ENCODE measurements at places on chromosomes 2 and 18.

GRCh38 chr2:137383391-137383790 lies 580.9 kb upstream of the HNMT start:
- no peak for DNase-seq

GRCh38 chr2:54772110-54772509 lies 48.6 kb downstream of the EML6 start:
- no peak for DNase-seq

DNA sequence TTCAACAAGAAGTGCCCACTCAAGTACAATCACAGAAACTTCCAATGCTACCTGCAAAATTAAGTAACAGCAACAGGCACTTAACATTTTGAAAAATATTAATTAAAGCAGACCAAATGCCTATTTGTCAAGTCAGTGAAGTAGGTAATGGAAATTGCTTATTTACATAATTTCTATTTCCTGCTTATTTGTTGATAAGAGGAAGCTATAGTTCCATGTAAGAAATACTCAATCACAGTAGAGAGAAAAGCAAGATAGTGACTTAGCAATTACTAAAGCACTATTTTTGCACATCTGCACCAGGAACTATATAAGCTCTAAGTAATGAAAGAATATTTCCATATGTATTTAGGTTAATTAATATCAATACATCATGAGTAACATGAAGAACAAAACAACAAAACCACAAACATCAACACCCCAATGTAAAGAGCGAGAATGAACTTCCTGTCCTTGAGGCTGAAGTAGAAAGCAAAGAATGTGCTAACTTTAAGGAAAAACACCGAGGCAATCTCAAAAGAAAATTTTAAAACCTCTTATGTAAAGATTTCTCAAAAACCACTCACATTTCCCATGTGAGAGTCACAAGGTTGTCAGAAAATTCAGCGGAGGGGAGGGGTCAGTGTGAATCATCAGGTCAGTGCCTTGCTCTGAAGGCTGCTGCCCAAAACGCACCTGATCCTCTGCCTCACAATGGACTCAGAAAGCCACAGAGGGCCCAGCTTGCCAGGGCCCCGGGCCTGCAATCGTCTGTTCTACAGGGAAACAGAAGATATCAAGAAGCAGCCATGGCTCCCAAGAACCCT lies 12.5 kb downstream of the NPC1 start:
- no peak for DNase-seq

- no peak for DNase-seq
Observed at GRCh38 chr18:63606526-63606925, 19.4 kb downstream of the SERPINB13 start.

DNA sequence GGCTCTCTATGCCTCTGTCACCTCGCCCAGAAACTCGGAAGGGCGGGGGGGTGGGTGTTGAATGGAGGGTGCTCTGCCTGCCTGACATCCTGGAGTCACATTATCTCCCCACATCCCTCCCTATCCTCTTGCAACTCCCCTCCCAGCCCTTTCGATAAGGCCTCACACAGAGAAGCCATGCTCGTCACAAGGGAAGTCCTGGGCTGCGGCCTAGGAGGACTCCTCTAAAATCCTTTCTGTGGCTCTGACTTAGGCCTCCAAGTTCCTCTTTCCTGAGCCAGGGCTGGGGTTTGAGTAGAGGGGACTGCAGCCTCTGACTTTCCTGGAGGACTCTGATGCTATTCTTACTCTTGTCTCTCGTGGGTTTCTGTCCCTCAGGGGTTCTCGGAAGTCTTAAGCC lies 75.0 kb upstream of the PKDCC start:
- DNase-seq: no peak

- DNase-seq: no peak
Observed at GRCh38 chr2:32838949-32839348, 107.8 kb upstream of the LTBP1 start.

DNA sequence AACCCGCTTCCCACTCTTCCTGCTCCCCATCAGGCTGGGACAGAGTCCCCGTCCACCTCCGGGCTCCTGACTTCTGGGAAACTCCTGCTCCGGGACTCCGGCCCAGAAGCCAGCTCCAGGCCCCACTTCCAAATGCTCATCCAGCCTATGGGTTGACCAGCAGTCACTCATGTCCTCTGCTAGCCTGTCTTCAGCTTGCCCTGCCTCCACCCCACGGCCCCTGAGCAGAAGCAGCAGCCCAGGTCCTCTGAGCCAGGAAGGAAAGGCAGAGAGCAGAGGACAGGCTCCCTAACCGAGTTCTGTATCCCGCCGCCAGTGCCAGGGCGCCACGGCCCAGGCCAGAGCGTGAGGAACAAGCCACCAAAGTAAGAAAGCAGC lies 86.4 kb upstream of the ID2 start:
- DNase-seq: no peak

GRCh38 chr2:10061221-10061925 lies 18.0 kb downstream of the KLF11 start:
- no peak for DNase-seq

- DNase-seq: no peak
Observed at GRCh38 chr2:85199698-85200097, 66.5 kb downstream of the TCF7L1 start.

- DNase-seq: no peak
Observed at GRCh38 chr2:84800194-84800805, 80.6 kb downstream of the TRABD2A start.

DNA sequence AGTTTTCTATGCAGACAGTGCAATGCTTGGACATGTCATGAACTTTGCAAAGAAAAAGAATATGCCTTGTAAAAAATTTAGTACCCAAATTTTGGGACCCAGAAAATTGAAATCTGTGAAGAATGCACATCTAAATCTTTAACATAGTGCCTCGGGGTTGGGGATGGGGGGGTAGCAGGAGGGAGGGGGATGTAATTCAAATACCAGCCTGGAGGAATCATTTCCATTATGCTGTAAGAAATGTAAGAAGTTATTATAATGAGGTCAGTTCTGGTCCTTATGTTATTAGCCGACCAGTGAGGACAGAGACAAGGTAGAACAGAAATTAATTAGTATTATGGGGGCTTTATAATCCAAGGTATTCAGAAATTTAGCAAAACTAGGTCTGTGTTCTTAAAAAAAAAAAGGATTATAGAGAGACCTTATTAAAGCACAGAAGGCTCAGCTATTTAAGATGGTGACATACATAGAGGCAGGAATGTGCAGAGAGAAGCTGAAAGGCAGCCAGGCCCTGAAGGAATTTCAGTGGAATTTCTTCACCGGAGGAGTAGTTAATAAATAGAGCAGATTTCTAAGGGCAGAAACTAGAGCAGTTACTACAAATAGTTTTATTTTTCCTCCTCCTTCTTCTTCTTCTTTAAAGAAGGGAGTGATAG lies 89.0 kb upstream of the RBMS1 start:
- no peak for DNase-seq

GRCh38 chr18:63578357-63578958 lies 8.7 kb upstream of the SERPINB13 start:
- DNase-seq: no peak

DNA sequence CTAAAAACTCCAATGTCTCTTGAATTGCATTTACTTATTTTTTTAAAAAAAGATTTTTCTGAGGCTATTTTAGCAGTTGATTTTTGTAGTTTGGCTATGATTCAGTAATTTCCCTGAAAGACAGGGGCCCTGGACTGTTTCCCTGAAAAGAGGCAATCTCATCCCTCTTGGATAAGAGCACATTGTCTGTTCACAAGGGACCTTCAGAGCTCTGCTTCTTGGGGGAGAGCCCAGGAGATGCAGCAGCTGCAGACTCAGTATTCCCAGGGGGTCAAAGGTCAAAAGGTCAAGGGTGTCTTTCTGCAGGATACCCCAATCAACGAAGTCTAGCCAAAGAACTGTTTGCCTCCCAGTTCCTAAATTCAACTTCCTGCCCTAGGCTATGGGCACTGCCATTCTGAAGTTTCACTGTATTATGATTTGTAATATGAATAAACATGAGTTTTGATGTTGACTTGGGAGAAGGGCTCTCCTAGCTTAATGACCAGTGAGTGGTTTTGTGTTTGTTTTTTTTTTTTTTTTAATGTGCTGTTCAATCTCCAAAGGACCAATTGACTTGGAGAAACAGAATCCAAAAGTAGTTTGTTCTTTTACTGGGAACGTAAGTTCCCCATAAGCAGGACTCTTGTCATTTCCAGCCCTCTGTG lies 157.0 kb upstream of the SERPINE2 start:
- no peak for DNase-seq

DNA sequence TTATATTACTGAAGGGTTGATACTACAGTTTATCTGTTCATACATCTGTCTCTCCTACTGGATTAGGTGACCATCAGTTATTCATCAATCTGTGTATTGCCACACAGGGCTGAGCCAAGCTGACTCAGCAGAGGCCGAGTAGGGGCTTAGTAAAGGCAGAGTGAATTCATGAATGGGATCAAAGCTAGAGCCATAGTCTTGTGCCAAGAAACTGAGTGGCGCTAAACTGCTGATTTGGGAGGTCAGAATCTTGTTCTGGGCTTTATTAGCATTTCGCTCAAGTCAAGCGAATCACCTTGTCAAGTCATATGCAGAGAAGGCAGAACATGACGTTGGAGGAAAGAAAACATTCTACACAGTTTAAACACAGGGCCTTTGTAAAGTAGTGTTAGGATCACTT lies 34.1 kb downstream of the SOCS6 start:
- DNase-seq: no peak

GRCh38 chr2:86562485-86562921 lies 740 bp downstream of the CHMP3 start:
- DNase-seq: no peak

GRCh38 chr2:72028351-72028995 lies 119.2 kb downstream of the CYP26B1 start:
- no peak for DNase-seq

DNA sequence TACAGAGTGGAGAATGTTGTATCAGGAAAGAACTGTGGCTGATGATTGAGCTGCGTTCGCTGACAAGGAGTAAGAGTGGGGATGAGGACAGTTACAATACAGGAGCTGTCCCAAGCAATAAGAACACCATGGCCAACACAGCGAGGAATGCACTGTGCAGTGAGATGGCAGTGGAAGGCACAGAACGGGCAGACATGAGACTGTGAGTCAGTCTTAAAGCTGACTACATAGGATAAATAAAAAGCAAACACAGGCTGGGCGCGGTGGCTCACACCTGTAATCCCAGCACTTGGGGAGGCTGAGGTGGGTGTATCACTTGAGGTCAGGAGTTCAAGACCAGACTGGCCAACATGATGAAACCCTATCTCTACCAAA lies 89.8 kb downstream of the CABYR start:
- no peak for DNase-seq

DNA sequence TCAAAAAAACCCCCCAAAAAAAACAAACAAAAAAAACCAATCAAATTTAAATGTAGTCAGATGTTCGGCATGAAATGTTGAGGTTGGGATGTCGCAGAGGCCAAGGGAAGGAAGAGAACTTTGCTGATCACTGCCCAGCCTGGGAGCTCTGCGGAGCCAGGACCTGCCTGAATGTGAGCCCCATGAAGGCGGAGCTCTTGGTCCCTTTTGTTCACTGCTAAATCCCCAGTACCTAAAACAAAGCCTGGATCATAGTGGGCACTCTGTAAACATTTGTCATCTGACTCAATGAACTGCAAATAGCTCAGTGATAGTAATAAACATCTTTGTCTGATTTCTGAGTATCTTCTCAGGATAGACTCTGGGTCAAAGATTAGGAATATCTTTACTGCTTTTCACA lies 64.0 kb downstream of the NGEF start:
- no peak for DNase-seq
